ENCODE measurements at places on chromosomes 4 and X.

- no peak for DNase-seq
Measured at GRCh38 chr4:85086721-85087120, 120.2 kb upstream of the WDFY3 start.

GRCh38 chr4:182405087-182405486, 161.9 kb downstream of the TENM3 start:
- DNase-seq = no peak

DNA sequence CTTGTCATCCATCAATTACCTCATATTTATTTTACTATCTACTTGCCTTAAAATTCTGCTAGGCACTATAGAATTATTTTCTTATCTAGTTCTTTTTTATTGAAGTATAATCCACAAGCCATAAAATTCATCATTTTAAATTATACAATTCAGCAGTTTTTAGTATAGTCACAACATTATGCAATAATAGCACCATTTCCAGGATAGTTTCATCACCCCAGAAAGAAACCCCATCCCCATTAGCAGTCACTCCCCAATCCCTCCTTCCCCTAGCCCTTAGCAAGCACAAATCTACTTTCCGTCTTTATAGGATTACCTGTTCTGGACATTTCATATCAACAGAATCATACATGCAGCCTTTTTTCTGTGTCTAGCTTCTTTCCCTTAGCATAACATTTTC, 15.6 kb downstream of the SLC10A6 start:
- DNase-seq = no peak

GRCh38 chrX:35040871-35041270, 98.3 kb downstream of the FAM47B start:
- DNase-seq = peak; percentile 3

DNA sequence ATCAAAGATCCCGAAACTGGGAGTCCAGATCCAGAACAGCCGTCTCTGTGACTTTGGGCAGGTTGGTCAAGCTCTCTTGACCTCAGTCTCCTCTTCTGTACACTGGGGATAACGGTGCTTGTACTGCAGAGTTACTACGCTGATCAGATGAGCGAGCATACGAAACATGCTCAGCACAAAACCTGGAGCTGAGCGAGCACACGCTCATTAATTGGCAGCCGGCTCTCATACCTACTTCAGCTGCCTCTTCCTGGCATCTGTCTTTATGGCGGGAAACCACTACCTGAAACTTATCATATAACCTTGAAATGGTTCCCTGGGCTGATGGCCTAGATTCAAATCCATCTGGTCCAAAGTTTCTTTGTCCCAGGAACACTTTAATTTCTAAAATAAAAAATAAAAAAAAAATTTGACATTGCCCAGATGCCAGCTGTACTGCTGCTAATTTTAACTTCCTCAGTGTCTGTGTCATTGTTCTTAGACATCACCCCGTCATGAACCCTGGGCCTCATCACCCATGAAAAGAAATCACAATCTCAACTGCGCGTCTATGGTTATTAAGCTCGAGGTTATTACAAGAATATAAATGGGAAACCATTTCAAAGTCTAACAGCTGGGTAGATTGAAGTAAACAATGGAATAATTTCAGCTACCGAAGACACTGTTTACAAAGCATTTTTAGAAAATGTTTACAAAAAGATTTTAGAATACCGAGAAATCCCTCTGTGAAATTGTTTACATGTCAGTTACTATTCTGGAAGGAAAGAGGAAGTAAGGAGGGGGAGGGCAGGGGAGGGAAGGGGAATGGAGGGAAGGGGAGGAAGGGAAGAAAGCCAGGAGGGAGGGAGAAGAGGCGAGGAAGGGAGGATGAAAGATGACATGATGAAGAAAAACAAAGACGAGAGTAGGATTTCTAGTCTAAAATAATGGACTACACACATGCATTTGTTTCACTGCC, 49.0 kb downstream of the CRMP1 start:
- no peak for DNase-seq

DNA sequence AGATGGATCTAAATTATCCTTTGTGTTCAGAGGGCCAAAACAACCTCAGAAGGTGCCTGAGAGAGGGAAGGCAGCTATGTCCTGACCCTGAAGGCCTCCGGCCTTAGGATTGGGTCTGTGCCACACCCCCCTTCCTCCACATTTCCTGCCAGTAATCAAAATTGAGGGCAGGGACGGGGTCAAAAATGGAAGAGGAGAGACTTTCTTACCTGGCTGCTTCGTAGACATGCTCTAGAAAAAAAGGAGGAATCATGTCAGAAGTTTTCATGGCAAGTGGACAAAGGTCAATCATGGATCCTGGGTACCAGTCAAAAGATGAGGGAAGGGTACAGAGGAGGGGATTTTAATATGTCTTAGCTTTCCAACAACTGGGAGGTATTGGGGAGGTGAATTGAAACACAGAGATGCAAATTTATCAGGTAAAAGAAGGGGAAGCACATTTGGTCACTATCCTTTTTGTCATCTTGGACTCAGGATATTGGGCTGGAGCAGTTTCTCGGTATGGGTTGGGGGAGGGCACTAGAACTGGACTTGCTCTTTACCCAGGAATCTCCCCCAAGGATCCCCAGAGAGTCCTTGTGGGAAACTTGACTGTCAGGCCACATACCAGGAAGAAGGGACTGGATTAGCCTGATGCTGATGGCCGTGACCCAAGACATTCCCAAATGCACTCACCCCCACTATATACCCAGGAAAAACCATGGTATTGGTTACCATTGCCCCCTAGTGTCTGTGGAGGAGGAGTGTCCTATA, 17.1 kb downstream of the VSIG4 start:
- no peak for DNase-seq

DNA sequence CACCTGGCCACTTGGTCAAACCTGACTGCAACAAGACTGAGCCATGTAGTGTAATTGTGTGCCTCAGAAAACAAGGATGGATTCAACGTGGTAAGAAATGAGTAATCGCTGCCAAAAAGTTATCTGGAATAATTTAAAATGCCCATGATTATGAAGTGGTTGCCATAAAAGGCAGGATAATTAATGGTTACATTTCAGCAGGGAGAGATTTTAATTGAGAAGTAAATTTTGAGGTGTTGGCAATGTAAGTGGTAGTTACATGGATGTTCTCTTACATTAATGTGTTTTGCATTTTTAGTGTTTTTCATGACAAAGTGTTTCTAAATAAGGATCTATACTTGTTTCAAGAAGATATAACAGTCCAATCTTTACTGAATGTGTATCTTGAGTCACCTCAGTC, 15.7 kb downstream of the HAUS3 start:
- DNase-seq = no peak

DNA sequence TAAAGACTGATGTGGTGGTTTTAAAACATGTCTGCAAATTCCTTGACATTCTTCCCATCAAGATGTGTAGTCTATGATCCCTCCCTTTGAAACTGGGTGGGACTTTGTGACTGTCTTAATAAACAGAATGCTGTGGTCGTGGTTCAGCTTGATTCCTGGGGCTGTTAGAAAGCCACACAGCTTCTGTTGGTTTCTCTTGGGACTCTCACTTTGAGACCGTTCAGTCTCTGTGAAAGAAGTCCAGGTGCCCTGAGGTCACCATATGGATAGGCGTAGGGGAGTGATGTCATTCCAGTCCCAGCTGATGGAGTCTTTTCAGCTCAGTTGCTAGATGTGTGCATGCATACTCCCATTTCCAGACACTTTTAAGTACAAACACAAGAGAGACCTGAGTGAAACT, 216.6 kb downstream of the KDR start:
- DNase-seq = peak; percentile 43

- no peak for DNase-seq
Measured at GRCh38 chrX:106954041-106954440, 33.8 kb downstream of the CLDN2 start.

DNA sequence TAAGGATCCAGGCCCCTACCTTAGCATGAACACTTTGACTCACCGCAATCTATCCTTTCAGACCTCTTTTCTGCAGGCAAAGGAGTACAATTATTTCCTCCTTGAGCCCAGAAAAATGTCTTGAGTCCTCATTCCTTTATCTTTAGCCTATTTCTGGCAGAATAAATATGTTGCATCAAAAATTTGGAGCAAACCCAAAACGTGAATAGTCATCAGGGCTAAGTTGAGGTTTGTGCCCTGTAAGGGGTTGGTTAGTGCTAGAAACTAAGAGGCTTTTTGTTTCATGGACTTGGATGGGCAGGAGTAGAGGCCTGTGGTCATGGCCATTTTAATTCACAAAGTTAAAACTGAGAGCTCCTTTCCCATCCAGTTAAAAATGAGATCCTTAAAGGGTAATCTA, 460.3 kb downstream of the GBA3 start:
- no peak for DNase-seq

DNA sequence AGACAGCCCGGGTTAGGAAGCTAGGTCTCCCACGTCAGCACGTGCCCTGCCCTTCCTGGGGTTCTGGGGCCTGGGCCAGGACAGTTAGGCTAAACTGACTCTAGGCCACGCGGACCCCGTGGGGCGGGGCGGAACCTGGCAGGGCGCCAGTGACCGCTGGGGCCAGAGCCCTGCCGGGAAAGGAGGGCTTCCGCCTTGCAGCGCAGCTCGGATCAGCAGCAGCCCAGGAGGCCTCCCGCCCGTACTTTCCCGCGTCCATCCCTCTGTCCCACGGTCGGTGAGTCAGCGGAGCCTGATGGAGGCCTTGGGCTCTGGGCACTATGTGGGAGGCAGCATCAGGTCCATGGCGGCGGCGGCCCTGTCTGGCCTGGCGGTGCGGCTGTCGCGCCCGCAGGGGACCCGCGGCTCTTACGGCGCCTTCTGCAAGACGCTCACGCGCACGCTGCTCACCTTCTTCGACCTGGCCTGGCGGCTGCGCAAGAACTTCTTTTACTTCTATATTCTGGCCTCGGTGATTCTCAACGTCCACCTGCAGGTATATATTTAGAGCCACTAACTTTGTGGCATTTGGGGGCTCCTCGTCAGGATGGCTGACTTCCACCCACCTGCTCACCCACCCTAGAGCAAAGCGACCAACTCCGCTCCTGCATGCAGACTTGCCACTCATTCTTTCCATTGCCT, at the start of gene SMIM10:
Gene SMIM10, plus strand, starts transcription at position 191 of the 681 bp plus-strand sequence. Its CDS starts 105 bp downstream, at position 296.
- DNase-seq = peak; percentile 80

- DNase-seq = no peak
Measured at GRCh38 chrX:74529311-74529710, 85.1 kb downstream of the RLIM start.

DNA sequence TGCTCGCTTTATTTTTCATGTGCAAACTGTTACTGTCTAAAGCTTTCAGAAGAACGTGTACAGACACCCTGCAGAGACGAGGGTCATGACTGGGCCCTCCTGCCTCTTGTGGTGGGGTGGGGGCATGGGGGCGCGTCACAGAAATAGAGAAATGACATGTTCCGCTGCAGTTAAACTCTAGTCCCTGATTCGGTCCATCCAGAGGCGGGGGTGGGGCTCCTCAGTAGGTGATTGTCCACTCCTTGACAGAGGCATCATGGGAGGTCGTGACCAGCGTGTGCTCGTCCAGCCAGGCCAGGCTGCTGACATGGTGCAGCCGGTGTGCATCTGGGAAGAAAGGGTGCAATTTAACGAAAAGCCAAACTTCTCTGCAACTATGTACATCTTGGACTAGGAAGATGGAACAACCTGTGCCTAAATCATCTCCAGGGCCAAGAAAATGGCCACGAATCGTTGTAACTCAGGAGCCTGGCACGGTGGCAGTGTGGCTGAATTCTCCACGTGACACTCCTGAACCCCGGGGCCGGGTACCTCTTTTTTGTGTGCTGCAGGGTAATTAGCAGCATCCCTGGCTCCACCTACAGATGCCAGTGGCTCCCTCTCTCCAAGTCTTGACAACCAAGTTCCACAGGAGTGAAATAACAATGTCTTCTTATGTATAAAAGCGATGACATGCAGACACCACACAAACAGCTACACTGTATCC, 41.3 kb downstream of the WDR1 start:
- DNase-seq = no peak

DNA sequence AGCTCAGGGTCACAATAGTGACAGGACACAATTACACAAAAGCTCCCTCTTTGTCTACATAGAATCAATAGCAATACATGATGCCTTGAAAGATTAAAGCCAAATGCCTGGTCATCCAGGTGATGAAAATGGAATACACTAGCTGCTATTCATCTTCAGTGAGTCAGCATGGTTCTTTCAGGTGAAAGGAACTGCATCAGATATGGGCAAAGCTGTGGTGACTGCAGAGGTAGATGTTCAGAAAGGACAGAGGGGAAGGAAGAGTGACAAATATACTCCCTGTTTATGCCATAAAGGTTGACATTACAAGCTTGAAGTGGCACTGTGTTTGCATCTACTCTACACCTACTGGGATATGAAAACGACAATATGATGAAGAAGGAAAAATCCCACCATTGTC, 20.0 kb upstream of the FTHL17 start:
- no peak for DNase-seq

DNA sequence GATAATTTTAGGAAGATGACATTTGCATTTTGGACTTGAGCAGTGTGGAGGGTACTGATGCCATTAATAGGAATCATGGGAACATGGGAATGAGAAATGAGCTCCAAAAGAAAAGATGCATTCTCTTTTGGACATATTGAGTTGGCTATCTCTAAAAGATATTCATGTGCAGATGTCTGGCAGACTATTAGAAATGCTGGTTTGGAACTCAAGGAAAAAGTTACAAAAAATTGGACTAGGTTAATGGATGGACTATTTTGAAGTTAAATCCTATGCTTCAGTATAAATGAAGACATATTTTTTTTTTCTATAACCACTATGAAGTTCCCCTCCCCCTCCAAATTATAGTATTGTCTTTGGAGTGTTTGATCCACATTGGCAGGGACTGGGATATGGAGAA, 3.6 kb upstream of the LIMCH1 start:
- DNase-seq = no peak

DNA sequence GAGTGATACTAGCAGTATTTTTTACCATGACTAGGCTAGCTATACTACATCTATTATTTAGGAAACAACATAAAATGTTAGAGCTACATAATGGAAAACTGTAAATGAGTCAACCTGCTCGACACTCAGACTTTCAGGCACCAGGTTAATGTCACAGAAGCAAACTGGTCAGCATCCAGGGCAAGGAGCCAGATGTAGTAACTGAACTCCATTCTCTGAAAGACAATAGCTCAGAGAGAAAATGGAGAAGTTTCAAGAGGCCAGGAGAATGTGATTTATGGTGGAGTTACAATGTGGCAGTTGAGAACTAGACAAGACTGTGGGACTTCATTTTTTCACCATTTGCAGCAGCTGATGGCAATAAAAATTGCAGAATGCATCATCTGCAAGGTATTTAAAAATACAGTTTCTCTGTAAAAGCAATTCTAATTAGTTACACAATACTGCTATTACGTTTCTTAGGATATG, 342.7 kb upstream of the PABPC4L start:
- peak; percentile 65 for DNase-seq

DNA sequence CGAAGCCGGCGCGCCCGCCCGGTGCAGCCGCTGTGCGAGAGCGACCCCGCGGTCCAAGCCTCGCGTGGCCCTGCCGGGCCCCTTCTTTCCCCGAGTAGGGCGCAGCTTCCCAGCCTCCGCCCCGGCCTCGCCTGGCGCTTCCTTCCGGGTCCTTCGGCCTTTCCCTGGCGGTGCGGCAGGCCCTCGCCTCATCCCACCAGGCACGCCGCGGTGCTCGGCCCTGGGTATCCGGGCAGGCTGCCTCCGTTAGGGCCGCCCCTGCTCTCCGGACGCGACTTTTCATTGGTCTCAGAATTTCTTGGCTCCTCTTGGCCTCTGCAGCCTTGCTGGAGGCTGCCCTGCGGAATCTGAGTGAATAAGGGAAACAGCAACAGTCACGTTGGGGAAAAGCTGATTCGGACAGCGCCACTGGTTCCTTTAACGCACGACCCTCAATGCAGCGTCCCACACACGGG, 429 bp downstream of the UVSSA start:
- DNase-seq = peak; percentile 84

- DNase-seq = no peak
Measured at GRCh38 chr4:4875147-4875546, 15.7 kb downstream of the MSX1 start.

- no peak for DNase-seq
Measured at GRCh38 chr4:119299741-119300100, 22.2 kb downstream of the FABP2 start.

Data from astrocyte of the spinal cord (primary cell).